Endothelial cell (in vitro differentiated cells): ENCODE measurements at places on chromosomes 1 and 21.

- DNase-seq: no peak
Observed at GRCh38 chr21:26443867-26444266, 129.2 kb downstream of the CYYR1 start.

DNA sequence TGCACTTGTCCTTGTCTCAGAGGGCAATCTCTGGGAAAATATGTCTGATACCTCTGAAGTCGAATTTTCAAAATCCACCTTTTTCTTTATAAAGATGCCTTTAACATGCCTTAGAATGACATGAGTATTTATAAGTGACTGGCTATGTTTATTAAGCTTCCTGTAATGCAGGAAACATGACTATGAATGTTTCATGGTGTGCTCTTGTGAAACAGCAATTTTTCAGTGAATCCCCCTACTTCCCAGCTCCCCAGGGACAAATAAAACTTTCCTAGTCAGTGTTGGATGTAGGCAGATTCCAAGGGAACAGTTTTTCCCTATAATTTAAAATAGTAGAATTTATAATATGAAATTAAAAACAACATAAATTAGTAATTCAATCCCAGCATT is 437.0 kb downstream of the LMO4 start:
- DNase-seq: no peak

DNA sequence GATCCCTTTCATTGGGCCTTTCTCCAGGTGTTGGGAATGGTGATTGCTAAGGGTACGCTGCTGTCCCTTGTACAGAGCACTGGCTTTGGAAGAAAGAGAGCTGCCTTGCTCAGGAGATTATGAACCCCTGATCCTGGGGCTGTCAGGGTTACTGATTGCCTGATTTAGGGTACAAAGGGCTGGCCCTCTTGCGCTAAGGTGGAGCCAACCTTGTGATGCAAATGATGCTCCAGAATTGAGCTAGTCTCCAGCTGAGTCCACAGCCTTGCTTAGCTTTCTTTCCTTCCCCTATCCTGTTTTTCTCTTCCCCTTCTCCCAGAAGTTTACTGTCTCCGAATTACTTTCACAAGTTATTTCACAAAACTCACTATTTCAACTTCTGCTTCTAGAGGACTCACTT is 334.7 kb downstream of the AMY1C start:
- no peak for DNase-seq

DNA sequence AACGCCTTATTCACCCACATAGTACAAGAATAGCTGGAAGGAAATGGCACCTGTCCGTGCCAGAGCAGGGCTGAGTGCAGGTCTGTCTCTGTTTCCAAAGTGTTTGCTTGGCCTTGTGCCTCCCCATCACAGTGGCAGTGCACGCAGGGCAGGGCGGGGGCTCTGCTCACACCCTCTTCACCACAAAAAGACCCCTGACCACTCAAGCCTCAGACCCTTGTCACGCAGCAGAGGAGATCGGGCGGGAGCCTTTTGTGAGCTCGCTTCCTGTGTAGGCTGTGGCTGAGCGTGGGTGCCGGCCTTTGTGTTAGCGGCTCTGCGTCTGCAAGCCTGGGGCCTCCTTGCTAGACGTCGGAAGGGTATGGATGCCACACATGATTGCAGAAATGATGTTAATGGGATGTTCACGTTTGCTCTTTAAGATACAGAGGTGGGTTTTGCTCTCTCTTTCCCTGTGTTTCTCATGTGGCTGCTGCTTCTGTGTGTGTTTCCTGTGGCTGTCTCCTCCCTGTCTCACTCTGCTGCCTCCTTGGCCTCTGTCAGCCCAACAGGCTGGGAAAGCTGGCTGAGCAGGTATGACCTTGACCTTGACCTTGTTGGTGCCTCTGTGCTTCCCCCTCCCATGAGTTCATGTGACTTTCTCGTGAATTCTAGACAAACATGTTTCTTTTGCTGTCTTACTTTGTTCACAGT is 45.4 kb downstream of the S100B start:
- peak; percentile 22 for DNase-seq

DNA sequence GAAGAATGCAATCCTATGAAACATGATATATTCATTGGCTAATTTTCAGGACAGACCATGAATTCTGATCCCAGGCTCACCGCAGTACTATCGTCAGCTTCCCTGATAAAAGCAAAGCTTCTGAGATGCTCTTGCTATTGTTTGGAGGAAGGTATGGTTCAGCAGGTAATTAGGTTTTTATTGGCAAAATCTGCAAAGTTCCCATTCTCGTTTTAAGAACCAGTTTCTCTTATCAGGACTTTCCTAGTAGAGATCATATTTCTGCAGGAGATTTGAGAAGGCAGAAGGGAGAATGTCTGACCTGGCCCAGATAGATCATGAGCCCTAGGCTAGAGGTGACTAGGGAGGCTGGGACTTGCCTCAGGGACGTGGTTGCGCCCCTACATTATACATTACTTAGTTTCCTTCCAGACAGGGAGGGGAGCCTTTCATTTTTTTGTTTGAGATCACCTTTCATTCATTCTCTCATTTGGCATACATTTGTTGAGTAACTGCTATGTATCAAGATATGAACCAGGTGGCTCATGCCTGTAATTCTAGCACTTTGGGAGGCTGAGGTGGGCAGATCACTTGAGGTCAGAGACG is 108.8 kb downstream of the NRIP1 start:
- no peak for DNase-seq

- peak; percentile 22 for DNase-seq
Observed at GRCh38 chr1:59699227-59699847, 115.4 kb upstream of the HOOK1 start.

- no peak for DNase-seq
Observed at GRCh38 chr1:95415146-95415545, 181.1 kb downstream of the RWDD3 start.

- DNase-seq: no peak
Observed at GRCh38 chr21:17003258-17003615, 509.6 kb upstream of the CXADR start.

DNA sequence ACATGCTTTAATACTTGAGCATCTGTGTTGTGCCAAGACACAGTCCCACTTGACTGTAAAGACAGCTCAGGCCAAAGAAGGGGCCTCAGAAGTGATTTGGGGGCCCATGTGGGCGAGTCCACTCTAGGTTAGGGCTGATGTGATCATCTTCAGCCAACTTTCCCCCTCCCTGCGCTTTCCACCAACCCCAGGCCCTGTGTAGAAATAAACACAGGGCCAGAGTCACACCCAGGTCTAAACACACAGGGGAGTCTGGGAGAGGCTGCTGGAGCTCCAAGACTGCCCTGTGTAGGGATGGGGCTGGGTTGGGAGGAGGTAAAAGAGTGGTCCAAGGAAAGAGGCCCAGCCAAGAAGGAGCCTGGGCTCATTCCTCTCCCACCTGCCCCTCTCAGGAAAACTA is 2.5 kb upstream of the WNT2B start:
- DNase-seq: no peak

GRCh38 chr1:243267471-243267880 is 11.6 kb downstream of the SDCCAG8 start:
- no peak for DNase-seq

GRCh38 chr1:16903054-16903453 is 7.3 kb downstream of the RNU1-2 start:
- no peak for DNase-seq

DNA sequence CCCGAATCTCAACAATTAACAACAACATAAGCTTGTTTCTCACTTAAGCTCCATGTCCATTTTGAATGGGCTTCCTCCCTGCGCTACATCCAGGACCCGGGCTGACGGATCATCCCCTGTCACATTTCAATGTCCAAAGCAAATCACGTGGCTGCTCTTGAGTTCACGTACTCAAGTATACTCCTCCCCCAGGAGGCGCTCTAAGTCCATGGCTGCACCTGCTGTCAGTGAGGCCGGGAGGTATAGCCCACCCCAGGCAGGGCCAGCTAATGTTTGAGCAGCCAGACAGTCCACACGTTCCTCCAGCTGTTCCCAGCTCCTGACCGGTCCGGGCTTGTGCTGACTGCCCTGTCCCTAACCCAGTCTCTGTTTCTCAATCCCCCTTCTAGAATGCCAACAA is 220.8 kb downstream of the SLC35F3 start:
- peak; percentile 82 for DNase-seq

- DNase-seq: no peak
Observed at GRCh38 chr1:116376729-116377086, 3.7 kb downstream of the ATP1A1 start.

DNA sequence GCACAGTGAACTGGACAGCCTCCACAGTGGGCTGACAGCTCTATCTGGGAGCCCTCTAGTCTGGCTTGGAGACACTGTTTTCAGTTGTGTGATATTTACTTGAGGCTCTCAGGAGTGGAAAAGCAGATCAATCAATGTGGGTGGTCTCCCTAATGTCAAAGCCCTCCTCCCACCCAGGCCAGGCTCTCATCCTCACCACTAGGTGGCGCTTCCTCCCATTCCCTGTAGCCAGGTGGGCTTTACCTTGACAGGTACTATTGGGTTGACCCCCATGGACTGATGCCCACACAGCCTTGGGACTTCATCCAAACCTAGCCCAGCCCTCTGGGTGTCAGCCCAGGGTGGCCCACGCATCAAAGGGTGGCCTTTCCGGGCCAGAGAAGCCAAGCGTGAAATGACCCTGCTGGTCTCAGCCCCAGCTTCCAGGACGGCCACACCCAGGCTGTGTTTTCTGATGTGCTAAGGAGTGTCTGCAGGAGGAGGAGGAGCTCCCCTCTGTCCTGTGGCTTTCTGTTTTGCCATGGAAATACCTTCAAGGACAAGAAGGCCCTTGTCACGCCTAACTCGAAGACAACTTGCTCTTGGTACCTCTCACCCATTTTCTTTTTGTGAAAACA is 54.0 kb downstream of the CLIC6 start:
- peak; percentile 34 for DNase-seq

DNA sequence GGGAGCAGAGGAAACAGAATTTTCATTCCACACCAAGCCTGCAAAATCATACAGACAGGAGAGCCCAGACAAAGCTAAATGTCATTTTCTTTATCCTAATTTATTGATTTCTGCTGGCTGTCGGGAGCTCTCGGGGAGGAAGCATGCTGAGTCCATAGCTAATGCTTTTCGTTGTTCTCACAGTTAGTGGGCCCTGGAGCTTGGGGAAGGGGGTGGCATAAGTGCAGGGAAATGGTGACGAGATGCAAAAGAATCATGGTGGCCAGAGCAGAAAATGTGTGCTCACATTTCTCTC is 202.4 kb downstream of the TOMM20 start:
- no peak for DNase-seq

DNA sequence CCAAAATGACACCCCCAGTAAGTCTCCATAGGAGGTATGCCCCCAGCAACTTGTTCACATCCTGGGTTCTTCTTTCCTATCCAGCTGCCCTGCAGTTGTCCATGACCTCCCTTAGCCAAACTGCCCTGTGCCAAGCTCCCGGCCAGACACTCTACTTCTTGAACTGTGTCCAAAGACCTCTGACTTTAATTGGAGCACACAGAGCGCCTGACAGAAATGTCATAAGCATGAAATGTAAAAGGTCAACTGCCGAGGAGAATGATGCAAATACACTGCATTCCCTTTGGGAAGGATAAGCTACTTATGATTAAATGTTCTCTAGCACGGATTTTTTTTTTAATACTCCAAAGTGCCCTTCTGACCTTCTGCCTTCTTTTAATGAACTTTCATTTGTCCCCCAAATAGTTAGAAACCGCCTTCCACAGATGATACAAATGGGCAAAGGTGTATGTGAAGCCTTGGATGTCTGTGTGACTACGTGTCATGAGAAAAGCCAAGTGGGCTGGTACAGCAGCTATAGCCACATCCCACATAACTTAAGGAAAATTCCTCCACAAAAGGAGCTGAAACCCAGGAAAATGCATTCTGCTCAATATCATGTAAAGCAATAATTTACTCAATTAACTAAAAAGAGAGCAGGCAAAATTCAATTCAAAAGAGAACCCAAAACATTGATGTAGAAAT is 26.8 kb downstream of the PALMD start:
- DNase-seq: no peak

- DNase-seq: no peak
Observed at GRCh38 chr1:25544243-25544764, 898 bp downstream of the LDLRAP1 start.

GRCh38 chr1:34822202-34822601 is 29.4 kb downstream of the GJA4 start:
- DNase-seq: no peak

DNA sequence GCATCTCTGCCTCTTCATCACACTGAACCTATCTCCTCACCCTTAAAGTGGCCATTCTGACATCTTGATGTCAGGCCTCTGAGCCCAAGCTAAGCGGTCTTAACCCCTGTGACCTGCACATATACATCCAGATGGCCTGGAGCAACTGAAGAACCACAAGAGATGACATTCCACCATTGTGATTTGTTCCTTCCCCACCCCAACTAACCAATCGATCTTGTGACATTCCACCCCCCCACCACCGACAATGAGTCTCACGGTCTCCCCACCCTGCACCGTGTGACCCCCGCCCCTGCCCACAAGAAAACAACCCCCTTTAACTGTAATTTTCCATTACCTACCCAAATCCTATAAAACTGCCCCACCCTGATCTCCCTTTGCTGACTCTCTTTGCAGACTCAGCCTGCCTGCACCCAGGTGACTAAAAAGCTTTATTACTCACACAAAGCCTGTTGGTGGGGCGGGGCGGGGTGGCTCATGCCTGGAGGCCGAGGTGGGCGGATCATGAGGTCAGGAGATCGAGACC is 21.0 kb upstream of the PINK1 start:
- no peak for DNase-seq

DNA sequence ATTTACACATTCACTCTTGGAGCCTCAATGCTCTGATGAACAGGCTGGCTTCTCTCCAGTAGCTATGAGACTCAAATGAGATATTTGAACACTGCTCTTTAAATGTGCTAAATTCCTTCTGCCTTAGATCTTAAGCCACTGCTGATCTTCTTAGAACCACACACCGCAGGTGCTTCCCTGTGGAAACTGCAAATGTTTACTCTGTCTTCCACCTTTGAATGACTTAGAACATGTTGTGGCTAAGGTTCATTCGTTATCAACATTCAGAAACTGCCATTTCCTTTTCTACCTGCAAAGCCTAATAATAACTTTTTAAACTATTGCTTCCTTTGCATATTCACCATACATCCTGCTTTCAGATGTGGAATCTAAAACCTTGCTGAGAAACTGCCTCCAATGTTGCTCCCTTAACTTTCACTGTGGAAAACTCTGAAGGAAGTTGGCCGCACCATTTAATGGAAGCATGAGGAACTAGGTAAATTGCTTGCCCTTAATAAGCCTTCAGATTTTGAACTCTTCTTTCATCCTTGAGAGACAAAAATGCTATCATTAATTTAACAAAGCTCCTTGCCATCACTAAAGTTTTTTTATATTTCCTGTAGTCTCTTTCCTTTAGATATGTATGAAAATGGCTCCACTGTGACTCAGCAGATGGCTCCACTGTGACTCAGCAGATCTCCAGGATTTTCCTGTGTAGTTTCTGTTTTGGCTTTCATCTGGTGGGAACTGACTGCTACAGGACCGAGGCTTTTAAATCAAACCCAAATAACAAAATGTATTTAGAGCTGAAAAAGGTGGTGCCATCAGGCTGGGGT is 143.8 kb downstream of the TNFSF18 start:
- DNase-seq: peak; percentile 15

- no peak for DNase-seq
Observed at GRCh38 chr1:39757501-39757900, 13.6 kb downstream of the OXCT2 start.
